Vagina (tissue), 2 donors: ENCODE measurements at places on chromosomes 1 and 21.

- DNase-seq: no peak
Measured at GRCh38 chr1:157103268-157103667, 3.7 kb upstream of the ETV3L start.

DNA sequence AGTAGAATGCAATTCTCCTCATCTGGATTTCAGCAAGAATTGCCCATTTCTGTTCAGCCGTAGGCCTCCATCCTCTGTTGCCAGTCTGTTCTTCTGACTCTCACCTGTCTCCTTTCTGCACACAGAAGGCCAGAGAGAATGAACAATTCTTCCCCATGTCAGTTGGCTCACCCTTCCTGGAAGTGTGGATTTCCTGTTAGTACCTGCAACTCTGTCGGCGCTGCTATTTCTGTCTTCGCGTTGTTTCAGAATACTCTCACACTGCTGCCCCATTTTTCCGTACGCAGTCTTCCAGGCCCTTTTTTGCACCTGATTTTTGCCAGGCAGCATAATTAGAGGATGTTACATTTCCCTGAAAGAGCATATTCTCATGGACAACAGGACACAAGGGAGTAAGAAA lies 200.7 kb downstream of the FGGY start:
- DNase-seq: no peak

DNA sequence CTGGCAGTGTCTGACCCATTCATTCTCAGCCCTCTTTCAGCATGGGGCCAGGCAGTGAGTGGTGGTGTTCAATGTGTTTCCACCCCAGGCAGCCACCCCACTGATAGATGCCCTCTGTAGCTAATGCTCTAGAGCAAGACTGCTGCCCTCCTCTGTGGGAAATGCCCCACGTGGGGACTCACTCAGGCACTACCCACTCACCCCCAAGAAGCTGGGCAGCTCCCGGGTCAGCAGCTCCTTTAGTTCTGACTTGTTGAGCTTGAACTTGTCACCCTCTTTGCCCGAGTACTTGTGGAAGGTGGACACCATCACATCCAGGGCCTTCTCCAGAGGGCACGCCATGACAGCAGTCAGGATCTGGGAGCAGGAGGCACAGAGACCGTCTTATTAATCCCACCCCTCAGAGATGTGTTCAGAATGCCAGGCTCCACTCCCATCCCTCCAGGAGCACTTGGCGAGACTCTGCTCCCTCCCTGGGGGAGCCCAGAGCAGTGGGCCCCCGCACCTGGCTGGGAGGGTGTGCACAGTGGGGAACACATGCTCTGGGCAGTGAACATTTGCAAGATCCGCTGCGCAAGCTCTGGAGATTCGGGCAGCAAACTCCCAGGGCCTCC lies 1.0 kb downstream of the S100A4 start:
- peak; percentile 92 for DNase-seq

DNA sequence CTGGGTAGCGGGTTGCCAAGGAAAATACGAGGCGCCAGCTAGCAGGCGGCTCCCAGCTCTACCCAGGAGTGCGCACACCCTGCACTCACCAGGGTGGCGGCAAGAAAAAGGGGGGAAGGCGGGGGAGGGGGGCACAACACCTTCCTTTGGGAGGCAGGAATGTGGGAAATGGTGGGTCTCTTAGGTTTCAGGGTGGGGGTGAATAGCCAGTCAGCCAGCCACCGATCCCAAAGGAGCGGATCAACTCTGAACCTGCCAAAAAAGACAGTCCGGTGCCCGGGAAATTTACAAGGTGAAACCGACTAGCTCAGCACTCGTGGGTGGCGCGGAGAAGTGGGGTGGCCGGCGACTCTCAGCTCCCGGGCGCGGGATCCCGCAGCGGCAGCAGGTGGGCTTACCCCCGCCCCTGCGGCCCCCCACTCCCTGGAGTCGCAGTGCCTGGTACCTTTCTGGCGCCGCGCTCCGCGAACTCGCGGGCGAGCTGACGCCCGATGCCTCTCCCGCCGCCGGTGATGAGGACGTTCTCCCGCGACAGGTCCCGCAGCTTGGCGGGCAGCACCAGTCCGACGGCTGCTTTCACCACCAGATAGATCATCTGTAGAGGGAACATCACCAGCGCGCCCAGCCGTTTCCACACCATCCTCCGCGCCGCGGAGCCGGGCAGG lies 1.2 kb downstream of the DHRS3 start:
- no peak for DNase-seq

GRCh38 chr1:3183411-3183810 lies 114.4 kb downstream of the PRDM16 start:
- no peak for DNase-seq

DNA sequence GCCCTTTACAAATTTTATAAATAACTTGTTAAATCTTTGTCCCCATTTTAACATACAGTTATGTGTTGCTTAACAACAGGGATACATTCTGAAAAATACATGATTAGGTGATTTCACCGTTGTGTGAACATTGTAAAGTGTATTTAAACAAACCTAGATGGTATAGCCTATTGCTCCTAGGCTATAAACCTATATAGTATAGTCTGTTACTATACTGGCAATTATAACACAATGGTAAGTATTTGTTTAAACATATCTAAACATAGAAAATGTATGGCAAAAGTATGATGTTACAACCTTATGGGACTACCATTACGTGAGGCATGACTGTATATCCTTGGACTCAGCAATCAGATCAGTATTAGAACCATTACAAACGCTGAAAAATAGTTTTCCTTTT lies 36.6 kb downstream of the GATAD2B start:
- DNase-seq: no peak

GRCh38 chr1:99365141-99365540 lies 100.8 kb downstream of the PLPPR4 start:
- DNase-seq: no peak

GRCh38 chr1:32962248-32962896 lies 2.2 kb downstream of the RNF19B start:
- DNase-seq: no peak

DNA sequence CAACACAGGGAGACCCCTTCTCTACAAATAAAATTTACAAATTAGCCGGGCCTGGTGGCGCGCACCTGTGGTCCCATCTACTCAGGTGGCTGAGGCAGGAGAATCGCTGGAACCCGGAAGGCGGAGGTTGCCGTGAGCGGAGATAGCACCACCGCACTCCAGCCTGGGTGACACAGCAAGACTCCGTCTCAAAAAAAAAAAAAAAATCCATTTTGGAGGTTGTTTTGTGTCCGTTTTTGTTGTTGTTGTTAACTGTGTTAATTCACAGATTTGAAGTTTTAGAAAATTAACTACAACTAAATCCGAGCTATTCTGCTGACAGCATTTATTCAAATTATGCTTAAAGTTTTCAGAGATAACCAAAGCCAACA lies 618 bp downstream of the CLCC1 start:
- no peak for DNase-seq

DNA sequence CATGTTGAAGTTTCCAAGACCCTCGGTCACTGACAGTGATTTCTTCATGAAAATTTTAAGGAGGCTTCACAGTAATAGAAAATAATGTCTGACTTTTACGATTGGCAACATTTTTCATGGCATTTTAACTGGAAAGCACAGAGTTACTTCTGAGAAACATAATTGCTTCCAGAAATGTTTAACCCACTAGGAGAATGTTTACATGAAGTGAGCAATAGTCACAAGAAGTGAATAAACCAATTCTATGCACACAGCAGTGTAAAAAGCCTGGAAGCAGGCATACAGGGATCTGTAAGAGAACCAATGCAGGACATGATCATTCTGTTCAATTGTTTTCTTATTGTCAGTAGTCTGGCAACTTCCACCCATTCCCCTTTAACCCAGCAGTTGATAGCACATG lies 316.2 kb upstream of the CXADR start:
- no peak for DNase-seq

DNA sequence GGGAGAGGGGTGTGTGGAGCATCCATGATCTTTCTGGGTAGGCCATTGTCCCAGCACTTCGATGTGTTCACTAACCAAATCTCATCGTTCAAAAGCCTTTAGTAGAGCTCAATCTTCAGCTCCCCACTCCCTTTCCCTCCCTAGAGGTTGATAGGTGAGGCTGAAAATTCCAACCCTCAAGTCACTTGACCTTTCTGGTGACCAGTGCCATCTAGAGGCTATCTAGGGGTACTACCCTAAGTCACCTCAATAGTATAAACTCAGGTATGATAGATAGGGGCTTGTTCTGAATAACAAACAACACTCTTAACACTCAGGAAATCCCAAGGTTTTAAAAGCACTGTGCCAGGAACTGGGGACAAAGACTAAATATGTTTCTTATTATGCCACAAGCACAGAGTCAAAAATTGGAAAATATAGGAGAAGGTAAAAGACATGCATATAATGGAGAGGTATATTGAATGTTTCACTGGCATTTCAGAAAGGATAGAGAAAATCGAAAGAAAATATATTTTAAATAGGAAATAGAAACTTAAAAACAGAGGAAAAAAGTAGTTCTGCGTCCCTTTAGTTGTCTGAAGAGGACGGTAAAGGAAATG lies 42.9 kb upstream of the CD53 start:
- no peak for DNase-seq

DNA sequence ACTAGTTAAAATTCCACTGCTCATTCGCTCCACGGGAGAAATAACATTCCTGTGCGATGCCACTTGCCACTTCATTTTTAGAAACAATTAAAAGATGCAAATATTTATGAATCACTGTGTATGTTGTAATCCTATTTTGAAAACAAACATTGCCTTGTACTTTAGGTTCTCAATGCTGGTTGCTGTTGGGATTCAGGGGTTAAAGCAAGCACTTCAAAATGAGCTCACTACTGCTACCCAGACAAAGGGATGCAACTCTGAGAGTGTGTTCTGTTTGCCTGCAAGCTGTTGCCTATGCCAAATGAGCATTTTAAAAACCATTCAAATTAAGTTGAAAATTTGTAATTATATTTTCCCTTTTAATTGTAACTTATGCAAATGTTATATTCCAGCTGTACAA lies 87.5 kb downstream of the RWDD3 start:
- no peak for DNase-seq

- peak; percentile 28 for DNase-seq
Measured at GRCh38 chr1:46027788-46028573, 104.4 kb downstream of the PIK3R3 start.

DNA sequence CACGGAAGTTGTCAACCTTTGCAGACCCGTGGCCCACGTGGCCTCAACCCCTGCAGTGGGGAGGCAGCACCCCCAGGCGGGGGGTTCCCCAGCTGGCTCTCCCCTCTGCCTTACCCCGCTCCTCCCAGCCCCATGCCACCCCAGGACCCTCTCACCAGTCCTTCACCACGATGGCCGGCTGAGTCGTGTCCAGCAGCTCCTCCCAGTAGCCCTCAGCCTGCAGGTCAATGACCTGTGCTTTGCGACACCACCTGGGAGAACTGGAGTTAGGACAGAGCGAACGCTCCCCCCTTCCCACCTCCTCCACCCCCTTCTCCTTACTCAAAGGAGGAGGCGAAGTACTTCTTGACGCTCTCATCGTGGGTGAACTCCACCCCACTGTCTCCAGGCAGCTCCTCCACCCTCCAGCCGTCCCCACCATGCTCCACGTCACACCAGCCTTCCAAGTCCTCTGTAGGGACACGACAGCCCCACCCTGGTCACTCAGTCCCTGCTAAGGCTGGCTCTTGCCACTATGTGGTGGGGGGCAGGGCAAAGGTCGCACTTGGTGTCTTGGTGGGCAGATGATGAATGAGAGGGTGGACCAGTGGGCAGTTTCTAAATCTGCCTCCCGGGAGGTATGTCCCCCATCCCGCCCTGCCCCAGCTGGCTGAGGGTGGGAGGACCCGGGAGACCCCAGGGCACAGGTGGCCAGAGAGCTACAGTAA lies 4.5 kb downstream of the FBXO2 start:
- DNase-seq: no peak

DNA sequence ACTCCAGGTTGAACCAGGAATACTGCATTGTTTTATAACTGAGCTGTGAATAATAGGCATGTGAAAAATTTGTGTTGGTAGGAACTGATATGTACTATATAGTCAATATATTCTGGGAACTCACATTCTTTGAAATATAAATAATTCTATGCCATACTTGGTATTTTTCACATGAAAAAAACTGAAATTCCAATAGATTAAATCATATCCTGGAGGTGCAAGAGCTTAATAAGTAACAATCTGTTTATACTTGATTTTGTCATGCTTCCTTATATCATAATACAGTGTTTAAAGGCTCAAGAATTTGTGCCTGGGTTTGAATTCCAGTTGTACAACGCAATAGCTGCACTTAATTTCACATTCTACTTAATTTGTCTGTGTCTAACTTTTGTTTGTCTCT lies 387.0 kb downstream of the USP25 start:
- DNase-seq: no peak

DNA sequence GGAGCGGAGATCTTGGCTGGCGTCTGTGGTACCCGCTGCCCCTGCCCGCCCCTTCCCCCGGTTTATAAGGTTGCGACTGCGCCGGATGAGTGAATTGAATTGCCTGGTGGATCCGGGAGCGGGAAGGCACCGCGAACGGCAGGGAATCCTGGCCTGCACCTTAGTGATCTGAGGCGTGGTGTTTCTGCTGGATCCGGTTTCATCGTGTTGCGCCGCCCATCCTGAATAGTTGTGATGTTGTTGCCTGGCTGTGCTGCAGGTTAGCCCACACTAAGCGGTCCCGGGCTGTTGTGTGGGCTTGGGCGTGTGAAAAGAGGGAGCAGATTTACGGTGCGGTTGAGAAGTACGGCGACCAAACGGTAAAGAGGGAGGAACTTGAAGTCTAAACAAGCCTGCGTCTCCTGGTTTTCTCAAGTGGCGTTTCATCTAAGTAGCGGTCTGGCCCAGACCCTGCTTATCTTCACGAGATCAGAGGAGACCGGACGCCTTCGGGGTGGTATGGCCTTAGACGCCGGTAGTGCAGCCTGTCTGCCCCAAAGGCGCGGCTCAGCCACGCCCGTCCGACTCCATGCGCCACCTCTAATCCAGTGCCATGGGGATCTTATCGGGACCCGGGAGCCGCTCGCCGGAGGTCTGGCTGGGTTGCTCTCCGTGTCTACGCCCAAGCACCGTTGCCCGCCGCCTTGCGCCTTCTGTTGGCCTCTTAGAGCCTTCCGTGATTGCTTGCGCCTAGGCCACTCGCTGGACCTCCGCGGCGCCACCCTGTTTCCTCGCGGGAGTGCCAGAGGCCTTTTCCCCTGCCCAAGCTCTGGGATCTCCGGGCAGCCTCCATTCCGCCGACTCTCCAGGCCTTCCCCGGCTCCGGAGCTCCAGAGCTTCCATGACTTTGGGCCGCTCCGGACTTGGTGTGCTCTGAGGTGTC lies 87.5 kb upstream of the RHOU start:
- peak; percentile 90 for DNase-seq

- peak; percentile 88 for DNase-seq
Measured at GRCh38 chr1:224329842-224330753, at the start of gene NVL. Gene NVL, minus strand, starts transcription at chr1:224330172. Its CDS starts 45 bp downstream, at chr1:224330127.

- DNase-seq: no peak
Measured at GRCh38 chr1:193462629-193463320, 276.4 kb upstream of the B3GALT2 start.

GRCh38 chr1:57546549-57547330 lies 122.9 kb upstream of the DAB1 start:
- DNase-seq: no peak

DNA sequence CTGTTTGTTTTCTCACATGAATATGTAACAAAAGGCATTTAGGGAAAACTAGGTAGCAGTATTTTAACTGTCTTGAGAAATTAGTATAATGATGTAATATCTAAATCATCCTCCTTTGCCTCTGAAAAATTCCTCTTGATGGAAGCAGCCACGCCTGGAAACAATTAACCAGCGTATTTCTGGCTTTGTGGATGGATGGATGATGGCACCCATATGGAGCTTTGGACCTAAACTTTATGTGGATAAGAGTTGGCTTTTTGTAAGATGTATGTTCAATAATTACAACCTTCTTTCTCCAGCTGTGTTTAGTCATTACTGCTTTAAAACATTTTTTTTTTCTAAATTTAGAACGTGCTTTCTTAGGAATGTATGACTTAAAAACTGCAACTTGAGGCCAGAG lies 12.7 kb downstream of the CDCA8 start:
- DNase-seq: no peak
